ENCODE measurements at places on chromosomes 1 and 21.

- no peak for DNase-seq
Observed at GRCh38 chr1:208628022-208628914, 384.1 kb upstream of the PLXNA2 start.

DNA sequence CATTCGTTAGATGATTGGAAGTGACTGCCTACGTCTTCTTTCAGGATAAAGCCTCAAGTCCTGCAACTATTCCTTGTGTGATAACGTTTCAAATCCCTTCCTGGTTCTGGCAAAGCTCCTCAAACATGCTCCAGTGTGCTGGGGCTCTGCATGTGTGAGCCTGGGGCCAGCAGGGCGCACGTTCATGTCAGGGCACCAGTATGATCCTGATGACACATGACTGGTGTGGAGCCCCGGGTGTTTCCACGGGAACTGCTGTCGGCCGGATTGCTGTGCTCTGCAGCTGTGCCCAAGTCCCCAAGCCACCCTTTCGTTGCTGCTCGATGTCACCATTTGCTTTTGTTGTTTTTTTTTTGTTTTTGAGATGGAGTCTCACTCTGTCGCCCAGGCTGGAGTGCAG is 21.3 kb downstream of the KRTAP10-1 start:
- DNase-seq = no peak

DNA sequence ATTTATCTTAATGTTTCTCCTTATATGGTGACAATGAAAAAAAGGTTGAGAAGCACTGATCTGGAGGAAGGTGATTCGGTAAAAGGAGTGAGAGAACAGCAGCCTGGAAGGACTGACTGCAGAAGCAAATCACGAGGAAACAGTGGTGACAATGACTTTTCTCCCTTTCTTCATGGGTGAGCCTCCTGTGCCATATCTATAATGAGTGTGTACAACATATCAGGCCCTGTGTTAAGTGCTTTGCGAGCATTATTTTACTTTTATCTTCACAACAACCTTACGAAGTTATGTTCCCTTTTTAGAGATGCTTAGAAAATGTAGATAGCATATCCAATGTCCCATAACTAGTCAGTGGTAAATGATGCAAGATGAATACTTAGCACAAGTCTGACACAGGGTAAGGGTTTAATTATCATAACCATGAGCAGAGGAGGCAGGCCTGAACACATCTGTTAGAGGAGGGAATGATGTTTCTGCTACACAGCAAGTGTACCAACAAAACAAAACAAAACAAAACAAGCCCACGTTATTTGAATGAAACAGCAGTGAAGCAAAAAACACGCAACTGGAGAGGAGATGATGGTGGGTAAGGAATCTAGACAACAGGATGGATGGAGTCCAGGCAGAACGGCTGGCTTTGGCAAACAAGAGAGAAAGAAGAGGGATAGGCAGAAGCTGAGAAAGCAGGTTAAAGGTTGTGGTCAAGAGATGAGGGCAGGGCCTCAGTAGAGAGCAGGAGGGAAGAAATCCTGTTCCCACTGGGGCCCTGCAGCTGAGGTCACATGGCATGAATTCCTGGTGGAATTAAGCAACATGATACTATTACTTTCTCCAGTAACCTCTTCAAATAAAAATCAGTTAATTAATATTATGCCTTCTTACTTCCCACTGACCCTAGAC is 29.6 kb downstream of the GNG12 start:
- no peak for DNase-seq

DNA sequence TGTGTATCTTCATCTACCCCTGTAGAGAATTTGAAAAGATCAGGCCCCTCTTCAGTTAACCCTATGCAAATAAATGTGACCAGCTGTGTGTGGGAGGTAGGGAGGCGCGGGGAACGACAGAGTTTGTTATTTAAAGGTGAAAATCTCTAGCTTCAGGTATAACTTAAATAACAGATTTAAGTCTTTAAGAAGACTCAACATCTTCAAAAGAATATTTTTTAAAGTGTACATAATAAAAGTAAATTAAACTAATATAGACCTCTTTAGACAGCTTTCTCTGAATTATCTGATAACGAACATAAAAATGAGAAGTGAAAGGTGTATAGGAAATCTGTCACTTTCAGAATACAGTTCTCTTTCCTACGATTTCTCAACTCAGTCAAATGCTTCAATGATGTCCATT is 16.0 kb downstream of the ANGPTL3 start:
- DNase-seq = no peak

DNA sequence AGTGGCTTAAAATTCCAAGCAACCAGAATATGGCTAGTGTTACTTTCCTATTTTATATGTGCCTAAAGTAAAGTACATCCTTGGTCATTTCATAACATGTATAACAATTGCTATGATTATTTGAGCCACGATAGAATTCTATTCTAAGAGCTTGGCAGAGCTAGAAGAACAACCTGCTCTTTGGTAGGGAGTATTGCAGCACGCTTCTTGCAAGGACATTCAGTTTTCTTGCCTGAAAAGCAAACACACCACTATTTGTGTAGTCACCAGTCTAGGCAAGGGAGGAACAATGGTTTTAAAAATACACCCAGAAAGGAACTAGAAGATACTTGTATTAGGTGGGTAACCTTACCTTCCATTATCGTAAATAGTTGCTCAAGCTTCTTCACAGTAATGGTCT is 51.5 kb downstream of the CNST start:
- no peak for DNase-seq
